Amygdala (tissue), 56 donors: ENCODE measurements at places on chromosomes 6 and 20.

DNA sequence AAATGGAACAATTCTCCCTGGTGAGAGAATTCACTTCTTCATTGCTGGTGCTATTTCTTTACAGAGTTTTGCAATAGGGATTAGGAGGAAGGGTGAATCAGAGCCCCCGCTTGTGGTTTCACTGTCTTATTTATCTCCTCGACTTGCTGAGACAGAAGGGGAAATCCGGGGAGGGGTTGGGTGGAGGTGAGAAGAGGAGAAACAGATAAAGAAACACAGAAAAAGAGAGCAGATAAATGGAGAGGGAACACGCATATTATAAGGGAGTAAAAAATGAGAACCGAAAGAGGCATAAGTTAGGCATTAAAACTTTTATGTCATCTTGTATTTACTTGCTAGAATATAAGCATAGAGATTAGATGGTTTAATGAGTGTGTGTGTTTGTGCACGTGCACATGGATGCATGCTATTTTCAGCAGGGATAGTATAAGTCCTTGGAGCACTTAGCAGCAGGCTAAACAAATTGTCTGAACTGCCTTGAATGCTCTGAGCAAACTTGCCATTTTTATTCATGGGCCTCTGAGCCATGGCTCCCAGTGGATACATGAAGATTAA, 105.0 kb downstream of the OLIG3 start:
- DNase-seq, result no peak

DNA sequence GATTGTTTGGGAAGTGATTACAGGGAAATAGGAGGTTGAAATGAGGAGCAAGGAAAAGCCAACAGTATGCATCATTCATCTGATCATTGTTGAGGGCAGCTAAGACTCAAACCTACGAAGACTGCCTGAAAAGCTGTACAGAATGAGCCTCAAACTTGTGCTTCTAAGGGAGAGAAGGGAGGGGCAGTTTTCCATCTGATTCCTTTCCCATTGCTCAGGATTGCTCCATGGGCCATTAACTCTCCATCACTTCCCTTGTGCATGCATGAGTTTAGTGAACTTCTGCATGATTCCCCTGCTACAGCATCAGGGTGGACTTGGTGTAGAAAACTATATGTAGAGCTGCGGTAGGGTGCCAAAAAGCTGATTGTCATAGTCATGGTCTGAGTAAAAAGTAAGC, 742.7 kb upstream of the SLC35B3 start:
- no peak for DNase-seq

DNA sequence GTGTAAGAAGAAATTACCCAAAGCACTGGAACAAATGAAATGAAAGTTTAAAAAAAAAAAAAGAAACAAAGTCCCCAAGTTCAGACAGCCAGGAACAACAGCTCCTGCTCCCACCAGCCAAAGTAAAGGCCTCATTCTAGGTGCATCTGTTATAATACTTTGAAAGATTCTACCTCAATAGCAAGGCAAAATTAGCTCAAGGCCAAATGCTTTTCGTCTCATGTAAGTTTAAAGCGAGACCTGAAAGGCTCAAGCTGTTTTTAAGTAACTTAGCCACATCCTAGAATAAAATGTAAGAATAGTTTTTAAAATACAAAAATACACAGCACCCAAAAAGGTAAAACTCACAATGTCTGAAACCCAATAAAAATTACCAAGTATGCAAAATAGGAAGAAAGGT, 64.7 kb downstream of the TASP1 start:
- no peak for DNase-seq

- DNase-seq, result no peak
These were observed 49.3 kb upstream of the MTRF1L start for GRCh38 chr6:153051801-153052200.

DNA sequence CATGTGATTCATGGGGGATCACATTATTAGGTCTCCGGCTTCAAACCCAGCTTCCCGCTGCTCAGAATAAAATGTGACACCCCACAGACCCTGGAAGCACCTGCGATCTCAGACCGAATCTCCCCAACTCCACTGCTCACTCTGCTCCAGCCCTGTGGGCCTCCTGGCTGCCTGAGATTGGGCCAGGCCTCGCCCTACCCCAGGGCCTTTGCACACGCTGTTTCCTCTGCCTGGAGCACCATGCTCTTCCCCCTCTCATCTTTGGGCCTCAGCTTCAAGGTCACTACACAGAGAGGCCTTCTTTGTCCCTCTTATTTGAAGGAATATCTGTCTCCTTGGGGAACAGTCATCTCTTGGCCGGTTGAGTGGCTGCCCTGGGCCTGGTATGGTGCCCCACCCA, 48.8 kb downstream of the RBM38 start:
- DNase-seq, result no peak

DNA sequence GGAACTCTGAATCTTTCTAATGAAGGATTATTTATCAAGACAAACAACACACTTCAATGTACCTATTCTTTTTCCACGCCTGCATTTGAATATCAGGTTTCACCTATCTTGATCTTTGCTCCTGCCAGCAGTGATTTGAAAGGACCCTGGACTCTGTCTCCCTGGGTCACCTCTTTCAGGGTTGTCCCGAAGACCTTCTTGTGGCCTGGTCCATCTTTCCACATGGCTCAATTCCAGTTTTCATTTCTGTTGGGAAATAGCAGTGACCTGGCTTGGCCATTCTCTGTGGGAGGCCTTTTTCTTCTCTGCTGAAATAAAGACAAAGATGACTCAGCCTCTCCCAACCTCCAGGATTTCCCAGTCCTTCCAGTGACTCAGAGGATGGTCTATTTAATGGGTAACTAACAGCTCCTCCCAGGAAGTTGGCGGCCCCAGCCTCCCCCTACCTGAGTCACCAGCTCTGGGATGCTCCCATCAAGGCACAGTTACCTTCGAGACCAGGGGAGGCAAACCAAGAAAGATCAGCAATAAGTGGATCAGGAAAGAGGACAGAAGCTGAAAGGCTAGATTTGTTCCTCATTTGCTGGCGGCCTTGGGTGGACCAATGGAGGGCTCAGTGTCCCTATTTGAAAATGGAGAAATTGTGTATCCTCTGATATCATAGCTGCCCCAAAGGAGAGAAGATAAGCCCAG, 120.2 kb upstream of the RNF24 start:
- DNase-seq, result no peak

DNA sequence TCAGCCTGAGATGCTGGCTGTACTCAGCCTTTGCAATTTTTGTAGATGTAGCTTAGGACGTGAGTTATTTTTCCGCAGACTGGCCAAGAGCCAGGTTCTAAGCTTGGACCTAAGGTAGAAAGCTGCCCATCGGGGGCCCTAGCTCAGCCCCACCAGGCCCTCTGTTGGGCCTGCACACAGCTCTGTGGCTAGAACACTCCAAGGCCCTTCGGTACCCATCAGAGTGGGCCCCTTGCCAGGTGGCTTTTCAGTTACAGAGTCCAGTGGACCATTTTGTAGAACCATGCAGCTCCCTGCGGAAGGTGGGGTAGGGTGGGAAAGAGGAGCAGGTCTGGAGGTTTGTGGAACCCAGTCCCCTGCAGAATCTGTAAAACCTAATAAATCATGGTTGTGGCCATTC, 22.6 kb downstream of the UCKL1 start:
- no peak for DNase-seq

DNA sequence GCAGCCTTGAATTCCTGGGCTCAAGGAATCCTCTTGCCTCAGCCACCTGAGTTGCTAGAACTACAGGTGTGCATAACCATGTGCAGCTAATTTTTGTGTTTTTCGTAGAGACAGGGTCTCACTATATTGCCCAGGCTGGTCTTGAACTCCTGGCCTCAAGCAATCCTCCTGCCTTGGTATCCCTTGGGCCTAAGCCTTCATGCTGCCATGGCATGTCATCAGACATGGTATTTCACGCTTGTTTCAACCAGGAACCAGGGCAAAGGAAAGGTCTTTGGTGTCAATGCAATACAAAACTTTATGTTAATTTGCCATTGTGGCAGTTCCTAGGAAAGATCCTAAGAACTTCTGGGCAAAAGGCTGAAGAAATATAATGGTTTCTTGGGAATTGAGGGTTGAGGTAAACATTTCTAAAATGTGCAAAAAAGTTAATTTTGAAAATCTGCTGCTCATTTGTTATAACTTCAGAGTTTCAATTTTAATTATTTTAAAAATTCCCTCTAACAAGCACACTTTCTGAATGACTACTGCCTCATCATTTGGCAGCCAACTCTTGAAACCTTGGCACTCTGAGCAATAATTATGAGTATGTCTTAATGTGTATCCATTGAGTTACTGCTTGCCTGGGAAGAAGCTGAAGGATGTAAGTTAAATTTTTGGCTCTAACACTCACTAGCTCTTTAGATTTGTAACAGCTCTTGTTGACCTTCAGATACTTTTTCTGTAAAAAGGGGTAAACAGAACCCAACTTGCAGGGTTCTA, 154.1 kb downstream of the GJA10 start:
- DNase-seq, result no peak

- DNase-seq, result no peak
These were observed 23.6 kb downstream of the RWDD2A start for GRCh38 chr6:83216806-83217205.
